AG09319 (cell line): ENCODE measurements at places on chromosomes 11 and 22.

- no peak for DNase-seq
Measured at GRCh38 chr11:80967649-80968048, 1526.8 kb upstream of the TENM4 start.

DNA sequence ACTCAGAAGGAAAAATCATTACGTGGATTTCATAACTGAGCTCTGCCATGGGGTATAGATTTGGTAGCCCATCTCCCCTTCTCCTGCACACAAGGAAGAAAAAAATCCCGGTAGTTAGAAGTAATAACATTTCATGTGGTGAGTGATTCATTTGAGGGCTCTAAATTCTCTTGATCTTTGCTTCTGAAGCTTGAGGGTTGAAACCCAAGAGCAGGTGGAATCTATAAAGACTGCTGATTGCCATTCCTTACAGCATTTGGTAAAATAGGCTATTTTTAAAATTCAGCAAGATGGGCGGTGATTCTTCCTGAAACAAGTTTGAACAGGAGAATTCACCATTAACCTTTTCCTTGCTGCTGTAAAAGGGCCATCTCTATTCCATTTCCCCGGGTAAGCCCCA, 266.1 kb downstream of the CADM1 start:
- DNase-seq: no peak

DNA sequence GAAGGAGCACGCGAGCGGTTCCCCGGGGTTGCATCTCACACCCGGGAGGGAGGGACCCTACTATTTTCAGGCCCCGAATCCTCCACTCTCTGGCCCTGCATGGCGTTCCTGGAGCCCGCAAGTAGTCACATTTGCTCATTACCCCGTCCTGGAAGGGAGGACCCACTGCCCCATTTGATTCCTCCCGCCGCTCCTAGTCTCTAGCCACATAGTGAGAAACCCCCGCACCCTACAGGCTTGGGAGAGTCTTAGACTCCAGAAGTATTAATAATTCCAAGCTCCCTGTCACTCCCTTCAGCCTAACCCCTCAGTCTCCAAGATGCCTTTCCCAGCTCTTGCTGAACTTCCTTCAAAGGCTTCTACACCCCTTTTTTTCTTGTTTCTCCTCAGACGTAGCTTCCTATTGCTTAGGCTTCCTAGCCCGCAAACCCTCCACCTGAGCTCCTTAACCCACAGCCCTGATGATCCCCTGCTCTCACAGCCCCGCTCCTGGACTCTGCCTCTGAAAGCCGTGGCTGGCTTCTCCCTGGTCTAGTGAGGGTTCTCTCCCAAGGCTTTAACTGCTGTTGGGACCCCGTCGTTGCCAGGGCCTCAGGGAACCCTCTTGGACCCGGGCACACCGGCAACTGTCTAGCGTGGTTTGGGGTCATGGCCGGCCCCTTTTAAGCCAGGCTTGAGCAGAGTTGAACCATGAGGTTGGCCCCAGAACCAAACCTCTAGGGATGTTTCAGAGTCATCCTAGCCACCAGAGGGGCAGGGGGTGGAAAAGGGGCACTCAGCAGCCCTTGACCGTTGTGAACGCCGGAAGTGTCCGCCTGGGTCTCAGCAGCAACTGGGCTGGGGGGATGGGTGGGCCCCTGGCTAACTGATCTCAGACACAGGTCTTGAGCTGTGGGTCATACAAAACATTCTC, 862 bp downstream of the GGA1 start:
- DNase-seq: no peak

DNA sequence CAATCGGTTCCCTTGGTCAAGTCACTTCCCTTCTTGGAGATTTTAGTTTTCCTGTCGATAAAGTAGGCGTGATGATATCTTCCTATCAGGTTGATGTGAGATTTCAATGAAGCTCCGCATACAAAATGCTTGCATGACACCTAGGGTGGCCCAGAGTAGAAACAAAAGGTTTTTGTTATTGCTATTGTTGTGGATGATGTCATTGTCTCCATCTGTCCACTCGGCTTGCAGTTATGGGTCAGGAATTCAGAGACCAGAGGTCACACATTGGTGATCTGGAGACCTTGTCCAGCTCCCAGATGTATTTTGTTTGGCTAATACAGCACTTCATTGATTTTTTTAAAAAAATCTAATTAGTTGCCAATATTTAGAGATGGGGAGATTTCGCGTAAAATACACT, 382.1 kb downstream of the MN1 start:
- no peak for DNase-seq

GRCh38 chr11:61947486-61948210, 2.5 kb upstream of the BEST1 start:
- peak; percentile 82 for DNase-seq

DNA sequence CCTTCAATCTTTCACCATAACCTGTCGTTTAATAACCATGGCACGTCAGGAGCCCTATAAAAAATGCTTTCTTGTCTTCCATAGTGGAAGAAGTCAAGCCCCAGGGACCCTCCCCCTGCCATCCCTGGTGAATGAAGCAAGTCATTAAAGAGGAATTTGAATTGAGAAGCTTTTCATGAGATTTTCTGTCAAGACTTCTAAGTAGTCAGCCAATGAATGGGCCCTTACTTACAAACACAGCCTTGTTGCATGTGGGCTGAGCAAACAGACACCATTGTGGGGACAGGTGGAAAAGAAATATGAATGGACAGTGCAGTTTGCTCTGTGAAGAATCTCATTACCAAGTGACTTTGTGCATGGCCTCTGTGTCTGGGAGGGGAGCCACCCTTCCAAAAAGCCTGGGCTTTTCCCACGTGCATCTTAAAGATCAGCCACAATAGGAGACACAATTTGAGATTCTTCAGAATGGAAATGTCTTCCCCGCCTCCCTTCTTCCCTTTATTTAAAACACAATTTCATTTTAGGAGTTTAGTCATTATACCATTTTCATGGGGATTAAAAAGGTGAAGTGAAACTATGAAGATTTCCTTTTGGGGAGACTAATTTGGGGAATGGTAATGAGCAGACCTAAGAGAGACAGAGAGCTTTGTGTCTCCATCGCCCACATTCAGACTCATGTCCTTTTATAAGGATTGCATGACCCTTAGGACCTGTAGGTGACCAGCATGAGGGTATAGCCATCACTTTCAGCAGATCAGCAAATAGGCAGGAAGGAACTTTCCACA, 152.0 kb downstream of the LRRC4C start:
- DNase-seq: no peak

DNA sequence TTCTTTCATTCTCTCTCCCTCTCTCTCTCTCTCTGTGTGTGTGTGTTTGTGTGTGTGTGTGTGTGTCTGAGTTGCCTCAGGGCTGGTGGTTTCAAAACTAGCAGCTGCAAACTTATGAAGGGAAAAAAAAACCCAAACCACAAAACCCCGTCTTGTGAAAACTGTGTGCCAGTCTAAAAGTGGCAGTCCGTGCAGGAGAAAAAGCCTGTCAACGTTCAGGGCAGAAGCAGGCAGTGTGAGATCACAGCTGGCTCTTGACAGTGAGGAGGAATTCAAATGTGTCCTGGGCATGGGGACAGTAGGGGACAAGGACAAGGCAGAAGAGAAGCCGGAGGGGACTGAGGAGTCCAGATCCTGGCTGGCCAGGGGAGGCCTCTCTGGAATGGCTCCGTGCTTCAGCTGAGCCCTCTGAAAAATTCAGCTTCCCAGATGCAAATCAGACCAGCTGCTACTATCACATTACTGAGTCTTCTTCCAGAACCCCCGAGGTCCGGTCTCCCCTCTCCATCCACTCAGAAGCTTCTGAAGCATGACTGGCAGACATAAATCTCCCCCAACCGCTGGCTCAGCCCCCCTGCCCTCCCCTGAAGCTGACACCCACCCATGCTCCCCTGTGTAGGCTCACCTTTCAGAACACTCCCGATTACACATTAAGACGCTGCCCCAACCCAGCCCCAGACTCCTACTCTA, 31.9 kb downstream of the FLI1 start:
- peak; percentile 38 for DNase-seq

DNA sequence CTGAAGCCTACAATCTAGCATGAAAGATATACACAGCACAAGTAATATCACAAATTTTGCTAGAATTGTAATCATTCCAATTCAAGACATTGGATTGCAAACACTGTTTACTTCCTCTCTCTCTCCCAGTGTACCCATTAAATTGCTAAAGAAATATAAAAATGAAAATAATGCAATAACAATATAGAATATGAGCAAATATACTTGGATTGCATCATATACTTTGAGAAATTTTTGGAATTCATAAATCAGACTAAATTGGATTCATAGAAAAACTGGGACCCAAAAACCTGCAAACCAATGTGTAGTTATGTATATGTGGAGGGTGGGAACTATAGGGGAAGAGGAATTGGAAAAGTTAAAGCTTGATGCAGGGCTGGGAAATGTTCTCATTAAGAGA, 25.0 kb upstream of the OR56A1 start:
- DNase-seq: no peak

DNA sequence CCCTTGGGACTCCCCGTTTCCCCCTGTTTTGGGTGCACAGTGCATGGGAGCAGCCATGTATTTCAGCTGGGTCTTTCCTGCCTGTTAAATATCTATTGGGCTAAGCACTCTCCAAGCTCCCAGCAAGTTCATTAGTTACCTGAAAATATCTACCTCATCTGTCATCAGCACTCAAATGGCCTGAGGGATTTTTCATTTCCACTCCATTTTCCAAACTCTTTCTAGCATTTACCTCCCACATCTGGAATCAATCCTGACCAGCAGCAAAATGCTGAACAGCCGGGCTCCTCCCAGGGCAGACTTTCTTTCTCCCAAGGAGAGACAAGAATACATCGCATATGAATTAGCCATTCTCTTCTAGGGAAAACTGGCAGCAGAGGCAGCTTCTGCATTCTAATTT, 273.5 kb upstream of the MPPED2 start:
- DNase-seq: no peak

- no peak for DNase-seq
Measured at GRCh38 chr11:132942611-132943356, 589.5 kb downstream of the OPCML start.

- DNase-seq: no peak
Measured at GRCh38 chr11:130272336-130272735, 42.4 kb downstream of the ZBTB44 start.

GRCh38 chr22:46967445-46968358, 205.3 kb downstream of the TBC1D22A start:
- DNase-seq: no peak

DNA sequence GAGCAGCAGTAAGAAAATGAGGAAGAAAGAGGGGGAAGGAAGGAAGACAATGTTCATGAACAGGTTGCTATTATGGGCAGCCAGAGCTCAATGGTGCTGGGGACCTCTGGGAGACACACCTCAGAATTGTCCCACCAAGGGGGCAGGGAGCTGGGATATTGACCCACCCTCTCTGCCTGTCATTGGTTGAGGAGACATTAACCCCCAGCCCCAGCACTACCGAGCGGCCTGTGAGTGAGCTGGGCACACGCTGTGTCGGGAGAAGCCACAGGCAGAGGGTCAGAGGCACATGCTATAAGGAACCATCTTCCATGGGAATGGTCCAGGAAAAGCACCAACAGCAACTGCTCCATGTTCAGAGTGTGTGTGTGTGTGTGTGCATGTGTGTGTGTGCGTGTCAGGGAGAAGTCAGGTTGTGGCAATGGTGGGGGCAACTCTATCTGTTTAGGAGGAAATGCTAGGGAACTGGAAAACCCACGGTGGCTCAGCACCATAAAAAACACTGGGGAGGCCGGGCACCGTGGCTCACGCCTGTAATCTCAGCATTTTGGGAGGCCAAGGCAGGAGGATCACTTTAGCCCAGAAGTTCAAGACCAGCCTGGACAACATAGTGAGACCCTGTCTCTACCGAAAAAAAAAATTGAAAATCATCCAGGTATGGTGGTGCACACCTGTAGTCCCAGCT, 49.2 kb downstream of the CD6 start:
- DNase-seq: no peak

- no peak for DNase-seq
Measured at GRCh38 chr22:41844513-41844912, 11.6 kb downstream of the SREBF2 start.
